ENCODE measurements at places on chromosomes 2 and 18.

DNA sequence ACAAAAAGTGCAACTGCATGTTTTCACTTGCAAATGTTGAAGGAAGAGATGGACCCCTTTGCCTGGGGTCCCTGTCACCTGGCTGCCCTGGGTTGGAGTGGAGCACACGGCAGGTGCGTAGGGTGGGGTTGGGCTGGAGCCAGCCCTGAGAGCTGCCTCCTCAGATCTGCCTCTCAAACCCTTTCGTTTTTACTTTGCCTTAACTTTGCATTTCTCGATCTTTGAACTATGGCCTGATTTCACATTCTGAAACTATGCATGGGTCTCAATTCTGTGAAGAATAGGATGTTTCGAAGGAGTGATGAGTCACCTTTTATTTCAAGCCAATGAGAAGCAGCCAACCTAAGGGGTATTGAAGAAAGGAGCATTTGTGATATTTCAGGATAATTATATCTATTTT, 132.8 kb downstream of the ACOXL start:
- no peak for DNase-seq

- DNase-seq: no peak
Observed at GRCh38 chr18:5770176-5770575, 125.1 kb downstream of the TMEM200C start.

DNA sequence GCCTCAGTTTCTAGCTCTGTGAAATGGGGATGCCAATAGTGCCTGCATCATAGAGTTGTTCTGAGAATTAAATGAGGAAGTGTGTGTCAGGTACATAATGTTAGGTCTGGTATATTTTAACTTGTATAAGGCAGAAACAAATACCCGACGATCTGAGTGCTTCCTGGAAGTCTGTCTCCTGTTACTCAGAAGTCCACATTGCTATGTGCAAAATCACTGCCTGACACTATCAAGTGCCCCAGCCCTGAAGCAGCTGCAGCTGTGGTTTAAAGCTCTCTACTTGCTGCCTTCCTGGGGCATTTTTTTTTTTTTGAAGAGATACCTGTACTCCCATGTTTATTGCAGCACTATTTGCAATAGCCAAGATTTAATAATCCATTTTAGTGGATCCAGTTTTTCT, 125.3 kb downstream of the SLC4A3 start:
- DNase-seq: no peak

GRCh38 chr2:16747257-16747656, 81.6 kb upstream of the CYRIA start:
- no peak for DNase-seq

DNA sequence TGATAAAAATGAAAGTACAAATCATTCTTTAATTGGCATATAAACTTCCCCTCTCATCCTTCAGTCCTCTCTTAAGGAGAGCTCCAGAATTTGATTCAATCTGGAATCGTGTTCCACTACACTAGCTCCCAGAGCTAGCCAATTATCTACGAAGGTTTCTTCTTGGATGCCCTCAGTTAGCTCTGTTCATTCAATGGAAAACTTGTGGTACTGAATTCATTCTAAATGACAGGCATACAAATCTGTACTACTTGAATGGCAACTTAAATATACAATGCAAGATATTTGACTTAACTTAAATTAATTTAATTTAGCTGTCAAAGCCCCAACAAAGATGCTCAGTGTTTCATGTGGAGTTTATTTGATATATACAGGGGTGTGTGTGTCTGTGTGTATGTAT, 1474.2 kb upstream of the CELF4 start:
- no peak for DNase-seq

GRCh38 chr18:66548747-66549146, 55.1 kb downstream of the CDH19 start:
- DNase-seq: no peak

DNA sequence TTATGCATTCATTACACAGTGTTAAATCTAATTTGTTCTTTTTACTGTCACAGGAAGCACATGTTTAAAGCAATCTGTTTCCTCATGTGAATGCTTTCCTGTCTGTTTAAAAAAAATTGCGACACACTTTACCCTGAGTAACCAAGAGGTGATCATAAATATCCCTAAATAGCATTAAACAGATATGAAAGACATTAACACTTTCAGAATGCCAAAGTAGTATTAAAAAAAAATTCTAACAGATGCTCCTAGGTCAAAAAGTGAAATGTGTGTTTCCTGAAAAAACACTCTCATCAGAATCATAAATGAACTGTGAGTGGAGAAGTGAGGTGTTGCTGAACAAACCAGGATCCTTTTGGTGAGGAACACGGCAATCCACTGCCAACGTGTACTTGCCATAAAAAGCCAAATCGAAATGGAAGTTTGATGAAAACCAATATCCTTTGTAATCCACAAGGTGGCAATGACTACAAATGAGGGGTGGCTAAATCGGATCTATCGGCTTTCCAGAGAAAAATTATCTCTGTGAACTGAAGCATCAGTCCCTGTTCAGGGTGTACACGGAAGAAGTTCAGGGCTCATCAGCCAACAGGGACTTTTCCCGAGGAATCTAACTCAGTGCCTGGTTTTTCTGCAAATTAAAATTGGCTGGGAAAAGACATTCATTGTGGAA, 248.9 kb downstream of the TCF4 start:
- DNase-seq: no peak

GRCh38 chr2:209988010-209988409, 14.4 kb upstream of the RPE start:
- DNase-seq: no peak

- no peak for DNase-seq
Observed at GRCh38 chr2:169225906-169226305, 136.4 kb downstream of the LRP2 start.

DNA sequence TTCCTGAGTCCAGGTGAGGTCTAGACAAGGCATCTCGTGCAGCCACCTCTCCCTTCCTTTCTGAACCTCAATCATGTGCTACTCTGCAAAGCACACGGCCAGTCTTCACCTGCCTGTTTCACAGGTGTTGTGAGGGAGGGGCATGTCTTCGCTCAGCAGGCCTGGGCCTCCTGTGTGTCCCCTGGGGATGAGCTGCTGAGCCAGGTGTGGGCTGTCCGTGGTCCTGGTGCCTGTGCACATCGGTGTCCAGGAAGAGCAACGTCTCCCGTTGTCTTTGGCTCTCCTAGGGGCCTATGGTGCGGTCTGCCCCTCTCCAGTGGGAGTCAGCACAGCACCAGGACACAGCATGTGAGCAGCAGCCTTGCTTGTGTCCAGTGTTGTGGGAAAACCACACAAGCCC, 16.7 kb downstream of the ARHGEF4 start:
- no peak for DNase-seq

DNA sequence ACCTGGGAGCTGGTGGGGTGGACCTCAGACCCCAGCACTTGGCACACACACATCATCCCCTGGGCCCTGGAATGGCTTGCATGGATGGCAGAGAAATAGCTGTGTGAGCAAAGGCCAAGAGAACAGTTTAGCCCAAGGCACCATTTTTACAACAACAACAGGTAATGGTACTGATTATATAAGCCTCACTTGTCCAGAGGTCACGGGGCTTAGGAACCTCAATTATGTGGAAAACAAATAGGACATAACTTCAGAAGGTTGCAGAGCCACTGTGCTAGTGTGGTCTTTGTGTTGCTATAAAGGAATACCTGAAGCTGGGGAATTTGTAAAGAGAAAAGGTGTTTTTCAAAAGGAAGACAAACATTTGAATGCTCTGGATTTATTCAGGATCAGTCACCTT, 13.2 kb downstream of the STEAP3 start:
- no peak for DNase-seq

DNA sequence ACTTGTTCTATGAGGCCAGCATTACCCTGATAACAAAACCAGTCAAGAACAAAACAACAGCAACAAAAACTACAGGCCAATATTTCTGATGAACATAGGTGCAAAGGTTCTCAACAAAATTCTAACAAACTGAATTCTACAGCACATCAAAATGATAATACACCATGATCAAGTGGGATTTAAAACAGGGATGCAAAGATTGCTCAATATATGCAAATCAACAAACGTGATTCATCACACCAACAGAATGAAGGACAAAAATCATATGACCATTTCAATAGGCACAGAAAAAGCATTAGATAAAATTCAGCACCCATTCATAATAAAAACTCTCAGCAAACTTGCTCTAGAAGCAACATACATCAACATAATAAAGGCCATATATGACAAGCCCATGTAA, 173.6 kb downstream of the CAMKMT start:
- DNase-seq: no peak

DNA sequence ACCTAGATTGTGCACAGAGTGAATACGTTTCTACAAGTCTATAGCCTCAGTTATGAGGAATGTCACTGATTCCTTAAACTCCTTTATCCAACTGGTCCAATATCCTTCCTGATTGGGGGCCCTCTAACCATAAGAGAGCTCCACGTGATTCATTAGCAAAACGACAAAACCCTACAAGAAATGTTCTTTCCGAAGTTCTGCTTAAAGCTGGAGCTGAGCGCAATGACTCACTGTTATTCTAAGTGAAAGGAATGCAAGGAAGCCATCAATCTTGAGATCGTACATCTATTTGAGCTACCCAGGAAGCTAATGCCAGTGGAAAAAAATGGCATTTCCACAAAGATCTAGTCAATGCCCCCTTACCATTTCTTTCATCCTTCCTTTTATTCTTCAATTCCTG, 354.9 kb upstream of the CDH20 start:
- DNase-seq: no peak

GRCh38 chr2:189379287-189379630, 62.0 kb upstream of the WDR75 start:
- no peak for DNase-seq

- DNase-seq: no peak
Observed at GRCh38 chr2:241540771-241541561, 17.6 kb upstream of the BOK start.

GRCh38 chr2:177772529-177772928, 300.0 kb downstream of the PDE11A start:
- DNase-seq: peak; percentile 18

DNA sequence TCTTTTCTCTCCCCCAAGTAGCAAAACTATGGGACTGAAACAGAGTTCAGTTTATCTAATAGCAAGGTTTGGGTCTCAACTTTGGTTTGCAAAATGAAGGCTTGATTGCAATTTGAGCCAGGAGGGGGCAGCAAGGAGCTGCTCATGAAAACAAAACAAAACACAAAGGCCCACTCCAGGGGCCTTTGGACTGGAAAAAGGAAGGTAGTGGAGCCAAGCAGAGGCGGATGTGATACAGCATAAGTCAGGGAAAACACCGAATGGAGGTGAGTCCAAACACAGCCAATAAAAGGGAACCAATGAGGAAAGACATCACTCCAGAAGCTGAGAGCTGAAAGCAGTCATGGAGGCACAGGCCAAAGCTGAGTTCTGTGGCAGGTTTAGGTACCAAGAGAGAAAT, 799.7 kb upstream of the ACVR2A start:
- DNase-seq: peak; percentile 8

GRCh38 chr2:21658907-21659477, 535.2 kb downstream of the TDRD15 start:
- DNase-seq: no peak

- DNase-seq: no peak
Observed at GRCh38 chr18:75915941-75916623, 488.6 kb upstream of the SMIM21 start.

GRCh38 chr2:113278742-113279139, at the start of gene PAX8:
Gene PAX8 (minus strand): TSS chr2:113278921. CDS start chr2:113278394, 527 bp downstream.
- no peak for DNase-seq

DNA sequence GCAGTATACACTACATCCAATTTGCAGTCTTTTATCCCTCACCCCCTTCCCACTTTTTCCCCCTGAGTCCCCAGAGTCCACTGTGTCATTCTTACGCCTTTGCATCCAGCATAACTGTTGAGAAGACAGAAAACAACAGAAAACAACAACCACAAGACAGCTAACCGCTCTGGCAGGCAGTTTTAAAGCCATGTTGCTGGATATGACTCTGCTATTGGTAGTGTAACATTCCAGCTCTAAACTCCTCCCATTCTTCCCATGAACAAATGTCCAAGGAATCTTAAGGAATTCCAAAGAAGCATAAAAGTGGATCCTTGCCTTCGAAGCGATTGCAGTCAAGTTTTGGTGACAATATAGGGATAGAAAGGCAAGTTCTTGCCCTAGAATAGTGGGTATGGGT, 599.1 kb downstream of the NYAP2 start:
- no peak for DNase-seq

All from Panc1 (cell line).